GM06990 (cell line): ENCODE measurements at places on chromosomes 6 and 20.

GRCh38 chr20:19727251-19727847 is 30.7 kb upstream of the RIN2 start:
- no peak for DNase-seq

DNA sequence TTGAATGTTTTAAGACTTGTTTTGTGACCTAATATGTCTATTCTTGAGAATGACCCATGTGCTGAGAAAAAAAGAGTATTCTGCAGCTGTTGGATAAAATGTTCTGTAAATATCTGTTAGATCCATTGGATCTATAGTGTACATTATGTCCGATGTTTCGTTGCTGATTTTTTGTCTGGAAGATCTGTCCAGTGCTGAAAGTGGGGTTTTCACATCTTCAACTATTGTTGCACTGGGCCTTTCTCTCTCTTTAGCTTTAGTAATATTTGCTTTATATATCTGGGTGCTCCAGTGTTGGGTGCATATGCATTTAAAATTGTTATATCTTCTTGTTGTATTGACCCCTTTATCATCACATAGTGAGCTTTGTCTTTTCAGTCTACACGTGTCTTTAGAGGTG is 5.7 kb upstream of the SIRPB2 start:
- DNase-seq: no peak

GRCh38 chr6:75643173-75643572 is 41.5 kb downstream of the SENP6 start:
- no peak for DNase-seq

DNA sequence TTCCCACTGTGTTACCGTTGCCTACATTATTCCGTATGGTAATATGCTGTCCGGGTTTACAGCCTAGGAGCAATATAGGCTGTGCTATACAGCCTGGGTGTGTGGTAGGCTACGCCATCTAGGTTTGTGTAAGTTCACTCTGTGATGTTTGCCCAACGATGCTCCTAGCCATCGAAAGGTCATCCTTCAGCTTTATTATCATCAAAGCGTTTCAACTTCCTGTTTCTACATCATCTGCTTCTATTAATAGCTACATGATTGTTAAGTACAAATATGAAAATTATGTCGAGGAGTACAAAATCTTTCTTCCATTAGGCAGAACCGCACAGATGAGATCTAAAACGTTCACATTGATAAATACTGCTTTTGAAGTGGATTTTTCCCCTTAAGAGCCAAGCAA is 69.9 kb downstream of the PPP1R14C start:
- DNase-seq: no peak

DNA sequence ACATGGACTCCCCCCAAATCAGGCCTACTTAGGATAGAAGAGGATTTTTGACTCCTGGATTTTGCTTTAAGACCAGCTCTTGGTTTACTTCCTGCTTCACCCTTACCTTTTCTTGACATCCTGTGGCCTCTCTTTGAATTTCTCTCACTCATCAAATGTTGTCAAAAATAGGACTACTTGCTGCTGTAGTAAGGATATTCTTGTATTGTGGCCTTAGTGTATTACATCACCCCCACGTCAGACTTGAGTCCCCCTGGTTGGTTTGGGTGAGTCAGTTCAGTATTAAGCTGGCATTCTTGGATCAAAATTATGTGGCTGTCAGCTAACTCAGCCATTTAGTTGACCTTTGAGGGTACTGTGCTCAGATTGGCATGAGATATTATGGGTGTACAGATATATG is 1.1 kb downstream of the TPX2 start:
- DNase-seq: peak; percentile 34

GRCh38 chr20:22807646-22808244 is 223.4 kb upstream of the FOXA2 start:
- DNase-seq: no peak

- no peak for DNase-seq
Measured at GRCh38 chr6:38684237-38684636, 18.7 kb downstream of the GLO1 start.

DNA sequence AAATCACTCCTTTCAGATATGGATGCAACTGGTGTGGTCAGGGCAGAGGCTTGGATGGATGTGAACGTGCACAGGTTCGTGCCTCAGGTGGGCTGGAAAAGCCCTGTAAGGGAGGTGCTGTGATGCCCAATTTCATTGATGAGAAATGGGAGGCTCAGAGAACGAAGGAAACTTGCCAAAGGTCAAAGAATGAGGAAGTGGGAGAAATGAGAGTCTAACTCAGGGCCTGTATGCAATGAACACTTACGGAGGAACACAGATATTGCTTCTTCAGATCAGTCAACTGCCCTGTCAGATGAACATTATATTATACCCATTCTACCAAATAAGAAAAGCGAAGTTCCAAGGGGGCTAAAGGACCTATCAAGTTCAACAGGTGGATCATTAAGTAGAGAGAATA is 134.7 kb downstream of the RCAN2 start:
- no peak for DNase-seq

GRCh38 chr20:3874194-3874844 is 14.9 kb upstream of the PANK2 start:
- DNase-seq: no peak

DNA sequence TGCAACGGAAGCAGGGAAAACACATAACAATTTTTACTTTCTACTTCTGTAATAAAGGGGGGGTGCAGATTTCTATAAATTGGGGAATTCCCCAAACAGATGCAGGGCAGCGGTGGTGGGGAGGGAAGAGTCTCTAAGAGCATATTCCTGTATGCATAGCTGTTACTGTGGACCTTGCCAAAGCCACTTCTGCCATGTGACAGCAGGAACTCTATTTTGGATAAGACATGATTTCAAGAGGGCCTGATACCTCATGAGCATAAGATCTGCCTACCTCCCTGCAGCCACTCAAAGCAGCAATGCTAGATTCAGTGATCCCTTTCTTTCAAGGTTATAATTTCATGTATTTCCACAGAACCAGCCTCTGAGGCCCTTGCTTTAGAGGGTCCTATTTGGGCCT is 86.2 kb upstream of the CNKSR3 start:
- no peak for DNase-seq

- DNase-seq: peak; percentile 56
Measured at GRCh38 chr20:47412083-47412482, 55.6 kb upstream of the ZMYND8 start.

DNA sequence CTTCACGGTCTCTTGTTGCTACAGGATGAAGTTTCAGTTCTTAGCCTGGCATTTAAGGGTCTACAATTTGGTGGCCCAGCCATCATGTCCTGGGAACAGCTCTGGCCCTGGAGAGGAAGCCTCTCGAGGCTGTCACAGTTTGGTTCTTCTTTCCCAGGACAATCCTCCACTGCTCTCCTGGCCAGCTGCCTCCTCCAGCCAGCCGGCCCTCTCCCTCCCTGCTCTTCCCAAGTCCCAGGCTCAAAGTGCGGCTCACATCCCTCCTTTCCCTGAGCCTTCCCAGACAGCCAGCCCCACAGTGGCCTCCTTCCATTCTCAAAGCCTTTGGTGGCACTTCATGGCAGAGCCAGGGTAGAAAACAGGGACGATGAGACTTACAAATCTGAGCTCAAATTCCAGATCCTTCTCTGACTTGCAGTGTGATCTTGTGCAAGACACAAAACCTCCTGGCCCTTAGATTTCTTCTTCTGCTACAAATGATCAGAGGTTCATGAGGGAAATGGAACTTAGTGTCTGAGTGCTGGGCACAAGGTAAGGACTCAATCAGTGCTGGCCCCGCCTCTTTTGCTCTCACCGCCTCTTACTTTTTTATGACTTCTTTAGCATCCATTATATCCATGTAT is 223.8 kb upstream of the ECI2 start:
- no peak for DNase-seq

DNA sequence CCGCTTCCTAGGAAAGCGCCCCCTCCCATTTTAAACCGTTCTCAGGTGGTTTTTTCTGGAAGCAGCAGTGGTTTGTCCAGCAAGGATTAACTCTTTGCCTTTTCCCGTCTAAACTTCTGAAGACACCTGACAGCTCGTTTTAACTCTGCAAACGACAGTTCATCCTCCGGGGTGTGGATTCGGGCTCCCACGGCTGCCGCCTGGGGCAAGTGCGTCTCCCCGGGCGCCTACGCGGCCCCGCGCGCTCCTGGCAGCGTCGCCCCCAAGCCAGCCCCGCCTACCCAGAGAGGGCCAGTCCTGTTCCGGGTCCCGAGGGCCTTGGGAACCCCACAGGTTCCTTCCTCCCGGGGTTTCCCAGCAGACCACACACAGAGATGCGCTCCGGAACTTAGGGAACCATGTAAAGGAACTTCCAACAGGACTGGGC is 54.4 kb downstream of the PRR18 start:
- DNase-seq: no peak
